SK-MEL-5 (cell line): ENCODE measurements at places on chromosomes 5 and 9. TPM values are rescaled to one million over a fixed set of nuclear protein-coding genes. Genes with fewer than 3 reads are reported as not detected.

DOK3 gene
- 0.98 and 2.0 TPM in 2 replicates for total RNA-seq

GABRA6 gene
- not detected in 2 replicates for total RNA-seq

DNA sequence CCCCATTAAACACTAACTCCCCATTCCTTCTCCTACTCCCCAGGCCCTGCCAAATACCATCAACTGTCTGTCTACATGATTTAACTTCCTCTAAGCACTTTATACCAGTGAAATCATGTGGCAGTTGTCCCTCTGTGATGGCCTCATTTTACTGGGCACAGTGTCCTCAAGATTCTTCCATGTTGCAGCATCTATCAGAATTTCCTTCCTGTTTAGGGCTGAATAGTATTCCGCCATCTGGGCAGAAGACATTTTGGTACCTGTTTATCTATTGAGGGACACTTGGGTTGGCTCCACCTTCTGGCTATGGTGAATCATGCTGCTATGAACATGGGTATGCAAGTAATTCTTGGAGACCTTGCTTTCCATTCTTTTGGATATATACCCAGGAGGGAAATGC lies 59.4 kb upstream of the IRX4 start:
- no peak for DNase-seq

DNA sequence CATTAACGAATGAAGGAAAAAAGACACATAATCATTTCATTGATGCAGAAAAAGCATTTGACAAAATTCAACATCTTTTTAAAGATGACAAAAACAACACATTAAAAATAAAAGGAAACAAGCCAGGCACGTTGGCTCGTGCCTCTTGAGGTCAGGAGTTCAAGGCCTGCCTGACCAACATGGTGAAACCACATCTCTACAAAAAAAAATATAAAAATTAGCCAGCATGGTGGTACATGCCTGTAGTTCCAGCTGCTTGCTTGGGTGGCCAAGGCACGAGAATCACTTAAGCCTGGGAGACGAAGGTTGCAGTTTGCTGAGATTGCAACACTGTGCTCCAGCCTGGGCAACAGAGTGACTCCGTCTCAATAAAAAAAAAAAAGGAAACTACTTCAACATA lies 77.0 kb downstream of the ERCC6L2 start:
- no peak for DNase-seq

GRCh38 chr5:157912621-157913325 lies 53.8 kb upstream of the CLINT1 start:
- no peak for DNase-seq

DNA sequence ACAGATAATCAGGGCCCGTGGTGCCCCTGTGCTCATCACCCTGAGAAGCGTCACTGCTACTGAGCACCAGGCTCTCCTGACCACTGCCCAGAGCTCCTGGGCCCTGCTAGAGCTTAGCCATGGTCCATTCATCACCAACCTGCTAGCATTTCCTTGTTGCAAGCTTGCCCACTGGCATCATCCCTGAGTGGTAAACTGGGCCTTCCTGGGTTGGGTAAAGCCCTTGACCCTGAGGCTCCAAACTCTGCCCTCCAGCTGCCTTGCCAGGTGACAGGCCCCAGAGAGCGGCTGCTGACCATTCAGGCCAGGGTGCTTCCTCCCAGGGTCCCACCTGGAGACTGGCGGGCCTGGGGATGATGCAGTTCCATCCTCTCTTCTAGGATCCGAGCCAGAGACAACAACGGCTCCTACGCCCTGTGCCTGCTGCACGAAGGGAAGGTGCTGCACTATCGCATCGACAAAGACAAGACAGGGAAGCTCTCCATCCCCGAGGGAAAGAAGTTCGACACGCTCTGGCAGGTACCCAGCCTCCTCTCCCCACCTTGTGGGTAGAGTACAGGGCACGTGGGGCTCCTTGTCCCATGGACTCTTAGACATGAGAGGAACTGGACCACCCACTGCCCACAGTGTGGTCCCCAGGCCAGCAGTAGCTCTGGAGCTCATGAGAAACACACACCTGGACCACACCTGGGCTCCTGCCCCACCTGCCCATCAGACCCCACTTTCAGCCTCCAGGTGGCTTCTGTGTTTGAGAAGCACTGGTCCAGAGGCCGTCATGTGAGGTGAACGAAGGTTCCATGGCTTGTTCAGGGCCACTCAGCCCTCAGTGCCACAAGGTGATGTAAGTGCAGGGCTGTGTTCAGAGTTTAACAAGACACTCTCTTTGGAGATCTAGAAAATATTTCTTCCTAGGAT lies 60.5 kb downstream of the SYK start:
- DNase-seq: no peak

- DNase-seq: no peak
Measured at GRCh38 chr5:91293131-91293530, 90.0 kb downstream of the ARRDC3 start.

DNA sequence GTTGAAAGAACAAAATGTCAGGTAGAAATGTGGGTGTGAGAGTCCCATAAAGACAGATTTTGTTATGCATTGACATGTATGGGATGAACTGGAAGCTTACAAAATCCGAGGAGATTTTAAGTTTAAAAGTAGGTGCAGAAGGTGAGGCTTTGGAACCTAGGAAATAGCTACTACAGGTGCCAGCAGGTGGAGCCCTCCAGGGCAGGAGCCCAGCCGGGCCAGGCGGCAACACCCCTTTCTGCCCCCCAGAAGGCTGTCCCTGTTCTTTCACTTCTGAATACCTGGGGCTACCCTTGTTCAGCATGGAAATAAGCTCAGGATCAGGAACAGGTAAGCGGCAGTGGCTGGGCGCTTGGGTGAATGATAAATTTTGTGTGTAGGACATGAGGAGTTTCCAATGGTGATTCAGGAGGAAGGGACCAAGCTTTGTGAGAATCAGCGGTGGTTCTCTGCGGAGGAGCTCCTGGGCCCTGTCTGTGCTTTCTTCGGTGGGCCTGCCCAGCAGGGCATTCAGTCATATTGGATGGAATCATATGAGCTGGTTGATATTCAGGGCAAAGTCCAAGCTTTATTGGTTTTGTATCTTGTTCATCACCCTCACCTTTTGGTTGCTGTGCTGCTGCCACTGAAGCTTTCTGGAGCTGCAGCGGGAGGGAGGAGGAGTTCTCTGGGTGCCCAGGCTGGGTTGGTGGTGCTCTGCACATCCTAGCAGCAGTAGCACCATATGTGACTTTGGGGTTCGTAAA lies 12.3 kb downstream of the PCBD2 start:
- DNase-seq: no peak

DNA sequence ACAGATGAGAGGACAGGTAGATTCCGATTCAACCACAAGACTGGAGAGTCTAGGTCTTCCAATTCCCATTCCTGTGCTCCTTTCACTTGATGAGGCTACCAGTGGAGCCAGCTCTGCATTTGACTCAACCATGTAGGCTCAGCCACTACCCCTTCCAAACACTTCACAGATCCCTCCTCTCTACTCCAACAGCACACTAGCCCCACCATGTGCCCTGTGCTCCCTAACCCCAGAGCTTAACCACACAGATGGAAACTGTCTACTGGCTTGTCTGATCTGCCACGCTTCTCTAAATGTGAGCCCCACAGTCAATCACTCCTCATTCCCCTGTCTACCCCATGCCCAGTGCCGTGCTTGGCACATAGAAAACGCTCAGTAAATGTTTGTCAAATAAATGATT lies 508.2 kb downstream of the CDK5RAP2 start:
- DNase-seq: no peak

DNA sequence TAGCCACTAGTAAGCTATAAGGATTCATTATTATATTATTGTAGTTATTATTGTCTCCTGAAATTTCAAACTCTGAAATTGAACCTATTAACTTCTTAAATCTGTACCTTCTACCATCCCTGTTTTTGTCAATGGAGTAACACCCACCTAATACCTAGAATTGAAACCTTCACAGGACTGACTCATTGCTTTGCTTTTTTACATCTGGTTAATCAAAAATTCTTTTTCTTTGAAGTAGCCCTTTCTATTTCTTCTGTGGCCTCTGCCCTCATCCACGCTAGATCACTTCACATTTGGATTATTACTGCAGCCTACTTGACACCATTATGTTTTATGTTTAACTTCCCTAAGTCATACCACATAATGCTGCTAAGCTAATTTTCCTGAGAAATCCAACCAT lies 35.6 kb downstream of the RBM27 start:
- DNase-seq: no peak

- DNase-seq: no peak
Measured at GRCh38 chr9:121773954-121774714, 122.7 kb downstream of the DAB2IP start.

- peak; percentile 43 for DNase-seq
Measured at GRCh38 chr5:56085193-56085592, 90.4 kb upstream of the IL6ST start.

GRCh38 chr5:150446088-150446487 lies 3.5 kb downstream of the RPS14 start:
- DNase-seq: no peak

- no peak for DNase-seq
Measured at GRCh38 chr5:111667128-111667736, 89.8 kb downstream of the NREP start.

GRCh38 chr5:39453606-39454005 lies 28.8 kb upstream of the DAB2 start:
- no peak for DNase-seq

DNA sequence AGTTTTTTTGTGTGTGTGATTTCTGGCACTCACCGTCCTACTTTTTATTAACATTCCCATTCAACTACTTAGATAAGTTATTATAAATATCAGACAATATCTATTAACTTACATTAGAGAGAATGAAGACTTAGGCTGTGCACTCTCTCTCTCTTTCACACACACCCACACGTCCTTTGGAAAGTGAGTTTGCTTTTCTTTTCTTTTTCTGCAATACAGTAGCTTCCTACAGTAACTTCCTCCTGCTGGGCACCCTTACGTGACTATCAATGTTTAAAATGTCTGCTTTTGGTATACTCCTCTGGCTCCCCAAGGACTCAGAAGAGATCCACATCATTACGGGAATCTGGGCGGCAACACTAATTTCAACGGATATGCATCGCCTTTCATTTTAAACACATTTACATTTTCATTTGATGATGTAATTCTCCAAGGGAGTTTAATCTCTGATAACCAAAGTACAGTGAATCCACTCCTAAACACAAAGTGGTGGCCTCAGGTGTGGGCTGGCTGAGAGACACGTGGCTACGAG lies 179.5 kb downstream of the MAPKAP1 start:
- no peak for DNase-seq

- no peak for DNase-seq
Measured at GRCh38 chr5:79824444-79824843, 134.8 kb downstream of the CMYA5 start.

DNA sequence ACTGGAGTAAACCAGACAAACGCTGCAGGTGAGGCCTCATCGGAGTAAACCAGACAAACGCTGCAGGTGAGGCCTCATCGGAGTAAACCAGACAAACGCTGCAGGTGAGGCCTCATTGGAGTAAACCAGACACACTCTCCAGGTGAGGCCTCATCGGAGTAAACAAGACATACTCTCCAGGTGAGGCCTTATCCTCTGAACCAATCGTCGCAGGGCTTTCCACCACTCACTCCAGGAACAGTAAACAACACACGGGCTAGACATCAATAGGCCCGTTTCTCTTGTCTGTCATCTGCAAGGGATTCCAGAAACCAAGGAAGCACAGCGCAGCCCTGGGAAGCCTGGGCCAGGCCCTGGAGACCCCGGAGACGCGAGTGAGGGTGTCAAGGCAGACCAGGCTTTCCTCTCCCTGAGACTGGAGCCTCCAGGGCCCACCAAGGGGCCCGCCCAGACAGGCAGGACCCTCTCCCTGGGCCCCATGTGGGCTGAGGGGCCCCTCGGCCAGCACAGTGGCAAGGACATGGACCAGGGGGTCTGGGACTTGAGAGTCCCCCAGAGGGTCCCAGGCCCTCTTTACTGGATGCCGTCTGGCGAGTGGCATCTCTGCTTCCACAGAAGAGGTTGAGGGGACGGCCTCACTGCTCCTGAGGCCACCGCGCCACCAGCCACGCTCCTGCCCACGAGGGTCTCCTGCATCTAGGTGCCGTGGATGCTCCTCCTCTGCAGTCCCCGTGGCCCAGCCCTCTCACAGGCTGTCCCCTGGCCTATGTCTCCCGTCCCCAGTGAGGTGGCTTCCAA lies 26.4 kb upstream of the NSMF start:
- no peak for DNase-seq

GRCh38 chr9:101618698-101619097 lies 23.9 kb upstream of the PPP3R2 start:
- no peak for DNase-seq

DNA sequence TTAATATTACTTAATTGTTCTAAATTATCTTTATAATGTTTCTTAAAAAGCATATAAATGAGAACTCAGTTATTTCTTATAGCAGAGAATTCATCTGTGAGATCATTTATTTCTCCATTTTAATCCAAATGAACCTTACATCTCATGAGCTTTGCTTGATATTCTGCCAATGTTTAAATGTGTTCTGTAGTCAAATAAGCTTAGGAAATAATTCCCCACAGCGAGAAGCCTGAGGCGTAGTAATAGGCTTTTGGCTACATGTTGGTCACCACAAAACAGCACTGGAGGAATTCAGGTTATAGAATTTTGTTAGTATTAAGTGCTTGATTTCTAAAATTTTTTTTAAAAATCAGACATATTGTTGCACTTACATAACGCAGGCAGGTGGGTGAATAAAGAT lies 585.3 kb upstream of the RORB start:
- no peak for DNase-seq

DNA sequence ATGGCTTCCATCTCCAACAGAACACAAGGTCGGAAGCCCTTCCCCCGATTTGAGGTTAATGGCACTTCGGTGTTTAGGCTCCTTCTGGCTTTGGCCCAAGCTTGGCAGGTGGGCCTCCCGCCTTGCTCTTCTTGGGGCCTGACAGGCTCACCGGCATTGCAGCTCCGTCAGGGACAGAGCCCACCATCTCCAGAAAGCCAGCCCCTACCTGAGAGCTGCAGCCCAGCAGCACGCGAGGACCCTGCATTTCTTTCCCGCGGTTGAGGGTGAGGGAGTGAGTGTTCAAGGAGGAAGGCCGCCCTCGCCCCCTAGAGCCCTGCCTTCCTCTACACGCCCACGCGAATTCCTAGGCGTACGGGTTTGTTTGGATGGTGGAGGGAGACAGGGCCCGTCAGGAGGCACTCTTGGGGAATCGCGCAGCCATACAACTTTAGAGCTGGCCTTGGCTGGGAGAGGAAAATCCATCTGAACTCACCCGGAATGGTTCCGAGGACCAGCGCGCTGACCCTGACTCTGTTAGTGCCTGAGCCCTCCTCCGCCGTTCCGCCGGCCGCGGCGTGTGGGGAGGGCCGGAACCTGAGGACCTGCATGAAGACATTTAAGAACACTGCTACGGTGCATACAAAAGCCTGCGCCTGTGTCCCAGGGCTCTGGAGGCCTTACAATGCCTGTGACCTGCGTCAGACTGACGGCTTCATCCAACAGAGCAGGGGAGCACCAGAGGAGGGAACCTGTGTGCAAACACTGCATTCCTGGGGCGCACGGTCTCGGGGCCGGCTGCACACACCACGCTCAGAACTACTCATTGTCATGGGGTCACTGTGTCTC lies 73.8 kb downstream of the MRPL36 start:
- no peak for DNase-seq

DNA sequence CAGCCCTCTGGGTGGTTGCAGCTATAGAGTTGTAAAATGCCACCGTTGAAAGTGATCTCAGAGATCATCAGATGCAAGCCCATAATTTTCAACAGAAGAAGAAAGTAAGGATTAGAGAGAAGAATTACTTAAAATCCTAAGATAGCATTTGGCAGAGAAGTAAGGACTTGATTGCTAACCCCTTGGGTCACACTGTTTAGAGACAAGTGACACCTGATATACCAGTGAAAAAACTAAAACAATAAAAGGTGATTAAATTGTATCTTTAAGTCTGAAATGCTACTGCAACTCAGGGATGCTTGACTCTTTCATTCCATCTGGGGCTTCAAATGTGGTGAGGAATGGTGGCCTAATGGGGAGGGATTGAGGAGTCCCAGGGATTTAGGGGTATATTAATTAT lies 280.9 kb upstream of the PANK3 start:
- no peak for DNase-seq
